ENCODE measurements at places on chromosomes 11 and 22.
A peak's percentile ranks its signal among the peaks of the same experiment; 100 is the strongest.

- DNase-seq: no peak
These were observed 37.6 kb downstream of the FZD4 start for GRCh38 chr11:86917589-86917988.

DNA sequence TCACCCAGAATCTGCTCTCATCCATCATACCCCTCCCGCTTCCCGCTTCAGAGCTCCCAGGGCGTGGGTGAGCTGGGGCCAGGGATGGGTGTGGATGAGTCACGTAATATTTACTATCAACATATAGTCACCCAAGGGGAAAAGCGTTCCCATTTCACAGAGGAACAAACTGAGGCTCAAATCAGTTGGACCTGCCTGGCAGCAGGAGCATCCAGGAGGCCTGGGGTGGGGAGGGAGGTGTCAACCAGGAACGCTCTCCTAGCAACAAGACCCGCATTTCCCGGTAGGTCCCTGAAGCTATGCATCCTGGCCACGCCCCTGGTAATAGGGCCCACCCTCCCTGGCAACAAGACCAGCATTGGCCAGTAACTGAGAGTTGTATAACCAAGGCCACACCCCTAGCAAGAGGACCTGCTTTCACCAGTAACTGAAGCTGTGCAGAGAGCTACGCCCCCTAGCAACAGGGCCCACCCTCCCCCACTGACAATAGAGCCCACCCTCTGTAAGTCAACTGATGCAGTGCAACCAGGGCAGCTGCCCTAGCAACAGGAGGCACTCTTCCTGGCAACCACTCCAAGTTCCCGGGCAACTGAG lies 32.7 kb upstream of the TXNRD2 start:
- DNase-seq: peak; percentile 88

DNA sequence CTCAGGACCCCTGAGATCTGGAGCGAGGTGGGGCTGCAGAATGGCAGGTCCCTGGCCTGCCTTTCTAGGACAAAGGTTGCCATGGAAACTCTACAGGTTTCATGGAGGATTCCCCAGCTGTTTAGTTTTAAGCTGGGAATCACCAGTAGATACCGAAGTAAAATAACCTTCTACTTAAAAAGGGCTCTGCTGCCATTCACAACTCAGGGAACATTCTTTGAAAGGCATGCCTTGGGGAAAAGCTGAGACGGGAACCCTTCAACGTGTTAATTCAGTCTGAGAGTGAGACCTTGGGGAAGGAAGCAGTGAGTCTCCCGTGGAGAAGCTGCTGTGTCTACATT lies 493.3 kb downstream of the BRD1 start:
- no peak for DNase-seq

GRCh38 chr11:116636341-116636929 lies 136.4 kb downstream of the BUD13 start:
- DNase-seq: no peak

DNA sequence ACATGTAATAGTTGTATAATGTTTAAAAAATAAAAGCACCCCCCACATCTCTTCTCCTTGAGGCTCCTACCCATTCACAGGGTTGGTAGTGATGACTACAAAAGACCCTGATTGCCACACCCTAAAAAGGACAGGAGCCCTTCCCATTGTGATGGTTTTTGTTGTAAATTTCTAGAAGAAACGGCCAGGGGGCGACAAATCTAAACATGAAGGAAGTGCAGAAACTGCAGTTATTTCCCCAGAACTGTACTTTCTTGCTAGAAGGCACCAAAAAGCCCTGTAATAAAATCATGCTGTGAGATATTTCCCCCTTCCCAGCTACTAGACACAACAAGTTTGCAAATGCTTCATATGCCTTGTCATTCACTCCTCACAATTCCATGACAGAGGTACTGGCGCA lies 10.8 kb downstream of the PRR5L start:
- DNase-seq: peak; percentile 54

- no peak for DNase-seq
These were observed 592.0 kb downstream of the SOX6 start for GRCh38 chr11:15764326-15764725.

- DNase-seq: no peak
These were observed 47.3 kb upstream of the WNT7B start for GRCh38 chr22:46024136-46024840.

GRCh38 chr11:38438091-38438490 lies 1840.1 kb upstream of the RAG2 start:
- no peak for DNase-seq

- no peak for DNase-seq
These were observed 29.1 kb downstream of the DRD2 start for GRCh38 chr11:113446112-113446511.

GRCh38 chr22:37777122-37777687 lies 30.5 kb upstream of the GCAT start:
- no peak for DNase-seq

DNA sequence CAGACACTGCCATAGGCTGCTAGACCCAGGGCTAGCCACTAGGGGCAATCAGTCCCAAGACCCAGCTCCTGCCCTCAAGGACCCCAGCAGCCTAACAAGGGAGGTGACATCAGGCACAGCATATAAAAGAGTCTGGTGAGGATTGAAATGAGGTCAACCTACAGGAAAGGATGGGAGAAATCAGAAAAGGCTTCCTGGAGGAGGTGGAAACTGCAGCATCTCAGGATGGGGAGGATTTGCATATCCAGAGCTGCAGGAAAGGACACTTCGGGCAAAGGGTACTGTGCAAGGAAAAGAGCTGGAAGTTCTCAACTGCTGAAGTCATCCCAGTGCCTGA lies 2.9 kb upstream of the ARFGAP2 start:
- DNase-seq: peak; percentile 64

DNA sequence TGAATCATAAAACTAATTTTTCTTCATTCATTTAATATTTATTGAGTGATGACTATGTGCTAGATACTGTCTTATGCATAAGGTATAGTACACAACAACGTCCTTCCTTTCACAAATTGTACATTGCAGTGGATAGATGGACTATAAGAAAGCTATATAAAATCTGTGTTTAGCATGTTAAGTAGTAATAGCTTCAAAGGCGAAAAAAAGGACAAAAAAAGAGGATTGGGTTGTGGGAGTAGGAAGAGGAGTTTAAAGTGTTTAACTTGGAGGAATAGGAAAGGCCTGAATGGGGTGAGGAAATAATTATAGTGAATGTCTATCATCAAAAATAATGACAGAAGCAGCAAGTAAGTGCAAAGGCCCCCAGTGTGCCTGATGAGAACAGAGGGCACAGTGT lies 565.4 kb upstream of the LUZP2 start:
- DNase-seq: no peak

- DNase-seq: peak; percentile 72
These were observed 36.9 kb upstream of the GNB1L start for GRCh38 chr22:19891317-19892256.

DNA sequence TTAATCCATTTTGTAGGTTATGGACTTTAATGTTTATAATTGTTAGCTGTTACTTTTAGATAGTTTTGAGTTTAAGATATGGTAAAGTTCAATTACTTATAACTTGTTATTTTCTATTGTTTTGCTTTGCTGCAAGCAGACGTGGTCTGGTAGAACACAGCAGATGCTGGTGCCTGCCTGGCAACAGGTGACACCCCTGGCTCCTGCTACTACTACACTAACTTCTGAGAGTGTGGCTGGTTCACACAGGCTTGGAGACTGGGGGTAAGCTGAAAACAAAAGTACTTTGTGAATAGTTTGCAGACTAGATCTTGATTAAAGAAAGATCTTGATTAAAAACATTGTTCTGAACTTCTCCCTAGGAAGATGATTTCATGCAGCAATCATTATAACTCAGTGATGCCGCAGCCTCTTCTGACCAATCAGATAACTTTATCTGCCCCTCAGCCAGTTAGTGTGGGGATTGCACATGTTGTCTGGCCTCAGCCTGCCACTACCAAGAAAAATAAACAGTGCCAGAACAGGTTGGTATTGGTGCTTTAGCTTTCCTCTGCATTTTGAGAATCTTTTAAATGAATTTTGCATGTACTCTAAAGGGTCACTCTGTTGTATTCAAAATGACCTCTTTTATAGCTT lies 90.4 kb downstream of the HIPK3 start:
- no peak for DNase-seq

DNA sequence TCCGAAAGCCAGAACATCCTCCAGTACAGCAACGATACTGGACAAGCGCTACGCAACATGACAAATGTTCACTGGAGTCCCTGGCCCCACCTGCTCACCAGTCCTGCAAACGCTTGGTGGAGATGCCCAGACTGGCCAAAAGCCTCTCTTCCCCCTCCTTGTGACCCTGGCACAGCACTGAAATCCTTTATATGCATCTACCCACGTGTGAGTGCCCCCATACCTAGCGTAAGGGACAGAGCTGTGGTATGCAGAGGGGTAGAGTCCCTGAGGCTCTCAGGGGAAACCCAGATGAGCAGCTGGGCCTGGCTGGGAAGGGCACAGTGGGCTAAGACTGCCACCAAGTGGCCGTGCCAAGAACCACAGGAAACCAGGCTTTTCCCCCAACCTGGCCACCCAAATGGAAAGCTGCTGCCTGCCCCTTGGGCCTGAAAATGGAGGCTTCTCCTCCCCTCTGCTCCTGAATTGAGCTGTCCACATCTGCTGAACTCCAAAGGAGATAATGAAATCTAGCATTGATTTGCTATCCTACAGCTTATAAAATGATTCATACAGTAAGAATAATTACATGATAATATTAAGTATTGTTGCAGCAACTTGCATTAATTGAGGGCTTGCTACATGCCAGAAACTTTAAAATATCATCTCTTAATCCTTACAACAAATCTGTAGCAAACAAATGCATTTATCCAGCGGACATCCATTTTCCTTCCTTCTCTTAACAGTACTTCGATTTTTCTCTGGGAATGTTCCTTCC lies 24.8 kb upstream of the TTC12 start:
- DNase-seq: peak; percentile 38

DNA sequence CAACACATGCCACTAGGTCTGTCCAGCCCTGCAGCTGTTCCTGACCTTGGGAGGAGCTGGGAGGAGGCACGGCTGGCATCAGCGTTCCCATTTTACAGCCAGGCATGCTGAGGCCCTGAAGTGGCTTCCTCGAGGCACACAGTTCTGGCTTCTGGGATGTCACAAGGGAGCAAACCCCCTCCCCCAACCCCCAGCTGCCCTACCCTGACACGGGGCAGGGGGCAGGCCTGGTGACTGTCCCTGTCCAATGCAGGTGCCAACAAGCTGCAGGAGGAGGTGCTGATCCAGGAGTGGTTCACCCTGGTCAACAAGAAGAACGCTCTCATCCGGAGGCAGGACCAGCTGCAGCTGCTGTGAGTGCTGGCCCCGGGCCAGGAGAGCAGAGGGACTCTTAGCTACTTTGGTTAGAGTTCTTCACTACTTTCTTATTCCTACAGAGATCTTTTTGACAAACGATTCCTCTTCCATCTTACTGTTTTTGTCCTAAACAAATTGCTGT lies 5.3 kb downstream of the KCNK7 start:
- no peak for DNase-seq

DNA sequence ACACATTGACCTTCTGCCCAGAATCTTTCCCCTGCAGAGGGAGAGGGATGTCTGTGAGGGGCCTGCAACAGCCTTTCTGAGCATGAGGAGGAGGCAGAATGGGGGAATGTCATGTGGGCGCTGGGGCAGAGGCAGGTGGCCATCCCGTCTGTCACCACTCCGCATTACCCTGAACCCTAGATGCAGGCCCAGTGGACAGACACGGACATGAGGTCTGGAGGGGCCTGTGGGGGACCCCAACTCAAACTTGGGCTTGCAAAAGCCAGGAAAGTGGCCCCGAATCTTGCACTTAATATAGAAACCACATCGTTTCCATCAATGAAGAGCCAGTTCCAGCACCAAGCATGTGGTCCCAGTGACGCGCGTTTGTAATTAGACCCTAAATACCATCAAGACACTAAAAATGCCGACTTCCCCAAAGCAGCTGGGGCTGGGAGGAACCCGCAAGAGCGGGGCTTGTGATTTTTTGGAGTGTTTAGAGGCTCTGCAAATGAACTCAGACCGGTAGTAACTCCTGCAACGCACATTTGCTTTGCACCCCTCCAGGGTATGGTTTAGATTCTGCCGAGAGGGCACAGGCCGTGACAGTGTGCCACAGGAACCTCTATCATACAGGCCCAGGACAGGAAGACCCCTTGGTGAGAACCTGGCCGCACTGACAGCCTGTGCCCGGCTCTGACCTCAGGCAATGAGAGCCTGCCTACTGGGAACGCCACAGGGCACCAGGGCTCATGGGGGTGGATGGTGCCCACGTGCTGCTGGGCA lies 109.3 kb downstream of the CTTN start:
- no peak for DNase-seq

DNA sequence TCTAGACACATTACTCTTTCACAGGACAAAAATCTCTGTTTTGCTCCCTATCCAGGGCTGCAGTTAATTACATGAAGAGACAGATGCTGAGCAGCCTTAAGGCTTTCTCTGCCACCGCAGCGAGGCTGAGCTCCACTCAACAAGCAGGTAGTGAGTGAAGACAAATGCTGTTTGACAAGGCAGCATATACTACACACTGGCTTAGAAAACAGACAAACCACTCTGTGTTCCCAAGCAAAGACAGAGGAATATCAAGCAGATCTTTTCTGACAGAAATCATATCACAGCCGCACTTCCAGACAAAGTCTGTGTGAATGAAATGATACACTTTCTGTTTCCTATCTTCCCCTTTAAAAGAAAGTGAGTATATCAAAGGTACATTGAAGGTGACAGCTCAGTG lies 368.1 kb downstream of the DCDC1 start:
- no peak for DNase-seq

DNA sequence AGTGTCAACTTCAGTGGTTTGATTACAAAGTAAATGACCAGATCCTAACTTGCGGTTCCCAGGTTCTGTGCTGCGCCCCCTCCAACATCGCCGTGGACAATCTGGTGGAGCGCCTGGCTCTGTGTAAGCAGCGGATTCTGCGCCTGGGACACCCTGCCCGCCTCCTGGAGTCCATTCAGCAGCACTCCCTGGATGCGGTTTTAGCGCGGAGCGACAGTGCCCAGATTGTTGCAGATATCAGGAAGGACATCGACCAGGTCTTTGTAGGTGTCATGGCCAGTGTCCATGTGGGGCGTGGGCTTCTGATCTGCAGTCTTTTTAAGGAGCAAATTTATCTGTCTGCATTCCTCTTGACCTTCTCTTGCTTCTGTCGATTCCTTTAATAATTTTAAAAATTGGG lies 11.1 kb downstream of the IGHMBP2 start:
- DNase-seq: no peak

DNA sequence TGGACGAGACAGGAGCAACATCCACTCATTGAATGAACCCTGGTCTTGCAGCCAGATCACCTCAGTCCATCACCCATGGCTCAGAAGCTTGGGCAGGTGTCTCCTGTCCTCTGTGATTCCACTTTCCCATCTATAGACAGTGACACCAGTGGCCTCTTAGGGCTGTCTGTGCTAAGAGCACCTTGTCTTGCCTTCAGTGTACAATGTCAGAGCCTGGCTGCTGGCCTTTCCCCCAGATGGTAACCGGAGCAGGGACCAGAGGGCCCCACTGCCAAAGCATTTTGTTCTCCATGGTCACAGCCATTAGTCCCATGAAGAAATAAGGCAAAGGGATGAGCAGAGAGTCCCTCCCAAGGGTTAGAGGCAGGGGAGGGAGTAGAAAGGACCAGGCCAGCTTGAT lies 35.4 kb downstream of the PKNOX2 start:
- no peak for DNase-seq
